ENCODE measurements at places on chromosomes 7 and 10.

DNA sequence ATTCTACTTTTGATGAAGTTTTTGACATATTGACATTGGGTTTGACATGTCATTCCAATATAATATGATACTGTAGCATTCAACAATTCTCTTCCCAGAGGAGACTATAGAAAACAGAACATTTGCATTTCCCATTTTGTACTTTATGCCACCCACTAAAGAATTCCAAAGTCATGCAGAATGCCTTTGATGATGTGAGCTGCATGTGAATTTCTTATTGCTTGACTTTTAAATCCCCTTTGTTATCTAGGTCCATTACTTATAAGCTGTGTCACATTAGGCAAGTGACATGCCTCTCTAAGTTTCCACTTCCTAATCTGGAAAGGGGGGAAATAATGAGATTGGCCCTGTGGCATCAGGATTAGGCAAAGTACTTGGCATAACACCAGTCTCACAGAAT, 436.7 kb downstream of the AUTS2 start:
- no peak for DNase-seq

GRCh38 chr7:91348711-91349110, 84.5 kb downstream of the FZD1 start:
- DNase-seq, result no peak

DNA sequence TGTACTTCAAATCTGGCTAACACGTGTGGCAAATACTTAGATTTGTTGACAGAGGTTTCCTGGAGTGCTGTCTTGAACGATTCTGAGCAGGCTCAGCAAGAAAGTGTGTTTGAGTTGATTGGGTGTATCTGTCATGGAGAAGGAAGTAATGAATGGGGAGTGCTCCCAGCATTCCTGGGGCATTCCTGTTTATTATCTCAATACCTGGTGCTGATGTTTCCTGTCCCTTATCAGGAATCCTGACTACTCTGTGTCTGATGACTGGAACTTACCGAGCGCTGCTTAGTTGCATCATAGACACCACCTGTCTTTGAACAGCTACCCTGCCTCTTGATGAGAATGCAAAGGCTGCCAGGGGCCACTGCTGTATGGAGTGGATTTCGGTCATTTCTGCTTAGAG, 41.0 kb upstream of the TMEM248 start:
- DNase-seq, result no peak

- DNase-seq, result no peak
Observed at GRCh38 chr10:1573981-1574380, 163.3 kb downstream of the ADARB2 start.

DNA sequence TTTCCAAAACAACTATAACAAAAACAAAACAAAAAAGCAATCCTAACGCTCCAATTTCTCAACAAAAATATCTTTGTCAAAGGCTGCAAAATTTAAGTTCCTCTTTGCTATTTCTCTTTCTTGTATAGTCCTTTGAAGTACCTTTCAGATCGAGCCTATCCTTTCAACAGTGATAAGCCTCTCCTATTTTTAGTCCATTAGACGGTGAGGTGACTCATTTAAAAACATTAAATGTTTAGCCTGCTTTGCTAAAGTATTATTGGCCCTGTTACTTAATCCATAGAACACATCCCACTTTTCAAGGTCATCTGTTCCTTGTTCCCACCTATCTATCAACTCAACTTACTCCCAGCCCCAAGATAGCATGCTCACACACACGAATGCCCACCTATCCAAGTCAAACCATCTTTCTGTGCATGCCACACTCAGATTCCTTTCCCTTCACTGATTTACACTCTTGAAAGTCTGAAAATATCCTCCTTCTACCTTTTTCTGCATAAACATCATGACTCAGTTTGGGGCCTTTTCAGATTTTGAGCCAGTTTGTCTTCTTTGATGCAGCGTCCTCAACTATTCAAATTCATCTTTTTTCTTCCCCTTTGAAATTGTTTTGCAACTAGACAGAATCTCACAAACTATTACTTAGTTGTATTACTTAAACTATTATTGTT, 224.9 kb upstream of the TMEM229A start:
- no peak for DNase-seq

DNA sequence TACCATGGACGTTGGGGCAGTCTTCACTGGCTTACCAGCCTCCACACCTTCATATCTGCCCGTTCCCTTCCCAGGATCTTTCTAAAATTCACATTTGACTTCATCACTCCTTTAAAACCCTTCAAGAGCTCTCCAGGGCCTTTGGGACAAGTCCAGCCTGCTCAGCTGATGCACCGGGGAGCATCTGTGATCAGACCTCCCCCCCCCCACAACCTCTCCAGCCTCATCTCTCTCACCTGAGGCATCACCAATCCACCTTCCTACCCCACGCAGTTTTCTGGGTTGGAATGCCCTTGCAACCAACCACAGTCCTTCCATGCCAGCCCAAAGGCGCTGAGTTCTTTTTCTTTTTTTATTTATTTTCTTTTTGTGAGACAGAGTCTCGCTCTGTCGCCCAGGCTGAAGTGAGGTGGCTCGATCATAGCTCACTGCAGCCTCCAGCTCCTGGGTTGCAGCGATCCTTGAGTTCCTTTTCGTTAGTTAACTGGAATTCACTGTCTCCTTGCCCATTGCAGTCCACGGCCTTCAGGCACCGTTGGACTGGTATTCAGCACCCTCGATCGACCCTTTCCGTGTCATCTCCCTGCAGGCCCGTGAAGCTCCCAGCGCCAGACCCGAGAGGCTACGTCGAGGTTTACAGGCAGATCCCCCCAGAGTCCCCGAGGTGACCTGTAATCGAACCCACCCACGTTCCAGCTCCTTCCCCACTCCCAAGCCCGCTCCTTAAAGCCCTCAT, 654 bp downstream of the ALKBH4 start:
- DNase-seq, result no peak

DNA sequence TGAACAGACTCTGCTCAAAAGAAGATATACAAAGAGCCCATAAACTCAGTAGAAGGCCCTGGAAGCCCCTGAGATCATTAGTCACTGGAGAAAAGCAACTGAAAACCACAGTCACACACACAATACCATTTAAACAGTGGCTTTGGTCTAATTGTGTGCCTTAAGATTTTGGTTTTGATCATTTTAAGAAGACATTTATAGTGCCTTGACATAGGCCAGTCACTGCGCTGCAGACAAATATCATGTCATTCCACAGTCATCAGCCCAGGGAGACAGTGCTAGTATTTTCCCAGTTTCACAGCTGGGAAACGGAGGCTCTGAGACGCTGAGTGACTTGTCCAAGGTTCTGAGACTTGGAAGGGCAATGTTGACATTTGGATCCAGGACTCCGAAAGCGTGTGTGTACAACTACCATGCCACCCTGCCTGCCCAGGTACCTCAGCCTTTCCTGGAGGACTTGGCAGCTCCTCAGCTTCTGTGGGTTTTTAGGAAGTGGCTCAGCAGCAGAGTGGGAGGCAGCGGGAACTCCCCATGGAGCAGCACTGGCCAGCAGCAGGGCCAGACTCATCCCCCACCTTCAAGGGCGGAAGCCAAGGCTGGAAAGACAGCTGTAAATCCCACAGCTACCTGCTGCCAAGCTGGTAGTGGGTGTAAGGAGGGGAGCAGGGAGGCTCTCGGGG, 173.9 kb downstream of the WDR11 start:
- no peak for DNase-seq

- no peak for DNase-seq
Observed at GRCh38 chr7:123552641-123553040, 5.0 kb downstream of the NDUFA5 start.

DNA sequence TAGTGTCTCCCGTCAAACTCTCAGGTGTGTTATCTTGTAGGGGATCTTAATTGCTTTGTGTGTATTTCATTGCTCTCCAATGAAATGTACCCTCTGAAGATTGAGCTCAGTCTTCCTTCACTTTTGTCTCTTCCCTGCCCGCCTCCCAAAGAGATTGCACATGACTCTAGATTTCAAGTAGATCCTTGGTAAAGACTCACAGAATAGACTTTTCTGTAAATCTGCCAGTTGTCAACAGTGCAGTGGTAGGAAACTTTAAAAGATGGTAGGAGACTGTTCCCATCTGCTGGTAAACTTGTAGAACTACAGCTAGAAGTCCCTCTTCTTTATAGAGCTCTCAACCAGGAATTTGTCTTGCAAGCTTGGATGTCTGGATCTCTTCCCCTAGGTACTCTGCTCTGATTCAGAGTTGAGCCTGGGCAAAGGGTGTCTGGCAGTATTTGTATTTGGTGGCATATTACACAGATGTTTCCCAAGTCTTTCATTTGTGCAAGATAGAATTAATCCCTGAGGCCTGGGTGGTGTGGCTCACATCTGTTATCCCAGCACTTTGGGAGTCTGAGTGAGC, 9.6 kb downstream of the CCL26 start:
- no peak for DNase-seq

GRCh38 chr7:83738291-83738835, 89.4 kb upstream of the SEMA3E start:
- no peak for DNase-seq

DNA sequence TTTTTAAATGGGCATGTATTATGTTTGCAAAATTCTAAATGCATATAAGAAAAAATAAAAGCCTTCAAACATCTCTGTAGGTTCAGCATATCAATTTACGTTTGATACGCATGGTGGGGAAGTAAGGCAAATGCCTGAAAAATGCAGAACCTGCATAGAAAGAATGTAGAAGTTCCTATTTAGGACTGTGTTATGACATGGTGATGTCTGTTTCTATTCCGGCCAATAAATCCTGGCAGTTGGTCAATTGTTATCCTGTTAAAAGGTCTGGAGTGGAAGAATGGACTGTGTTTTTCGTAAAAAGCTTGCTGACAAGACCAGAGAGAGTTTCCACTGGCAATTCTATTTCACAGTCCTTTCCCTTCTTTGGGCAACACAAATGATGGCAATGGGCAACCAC, 49.6 kb upstream of the CAV2 start:
- no peak for DNase-seq

DNA sequence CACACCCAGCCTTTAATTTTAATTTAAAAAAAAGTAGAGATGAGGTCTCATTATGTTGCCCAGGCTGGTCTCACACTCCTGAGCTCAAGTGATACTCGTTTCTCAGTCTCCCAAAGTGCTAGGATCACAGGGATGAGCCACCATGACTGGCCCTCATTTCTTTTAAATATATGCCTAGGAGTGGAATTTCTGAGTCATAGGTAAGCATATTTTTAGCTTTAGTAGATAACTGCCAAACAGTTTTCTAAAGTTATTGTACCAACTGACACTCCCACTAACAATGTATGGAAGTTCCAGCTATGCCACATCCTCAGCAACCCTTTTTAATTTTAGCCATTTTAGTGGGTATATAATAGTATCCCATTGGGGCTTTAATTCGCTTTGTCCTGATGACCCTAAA, 13.8 kb upstream of the PPIF start:
- peak; percentile 77 for DNase-seq

DNA sequence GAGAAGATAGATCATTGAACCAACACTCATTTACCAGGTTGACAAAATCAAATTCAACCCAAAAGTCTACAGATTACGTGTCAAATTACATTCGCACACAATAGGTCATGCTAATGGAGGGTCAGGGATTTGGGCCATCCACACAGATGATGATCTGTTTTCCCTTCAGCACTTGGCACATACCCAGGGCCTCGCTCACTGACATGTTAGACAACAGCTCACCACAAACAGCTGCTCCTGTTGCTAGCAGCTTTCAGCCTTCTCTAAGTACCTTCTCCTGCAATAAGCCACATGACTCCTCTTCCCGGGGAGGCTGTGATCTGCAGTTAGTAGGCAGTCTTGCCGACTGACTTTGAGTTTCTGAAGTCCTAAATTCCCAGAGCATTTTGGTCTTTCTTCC, 18.4 kb downstream of the NKX2-3 start:
- no peak for DNase-seq

- DNase-seq, result no peak
Observed at GRCh38 chr10:103123282-103124024, 69.6 kb downstream of the NT5C2 start.

- DNase-seq, result peak; percentile 68
Observed at GRCh38 chr10:13614530-13615332, 28.0 kb downstream of the PRPF18 start.

- no peak for DNase-seq
Observed at GRCh38 chr7:50618281-50618680, 53.1 kb upstream of the DDC start.

DNA sequence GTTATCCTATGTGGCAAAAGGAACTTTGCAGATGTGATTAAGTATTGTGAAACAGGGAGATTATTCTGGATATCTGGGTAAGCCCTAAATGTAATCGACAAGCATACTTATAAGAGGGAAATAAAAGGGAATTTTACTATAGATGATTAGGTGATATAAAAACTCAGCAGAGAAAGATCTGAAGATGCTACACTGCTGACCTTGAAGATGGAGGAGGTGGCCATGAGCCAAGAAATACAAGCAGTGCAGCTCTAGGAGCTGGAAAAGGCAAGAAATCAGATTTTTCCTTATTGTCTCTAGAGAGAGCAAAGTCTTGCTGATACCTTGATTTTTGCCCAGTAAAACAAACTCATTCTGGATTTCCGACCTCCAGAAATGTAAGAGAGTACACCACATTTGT, 67.7 kb downstream of the BRAF start:
- no peak for DNase-seq

DNA sequence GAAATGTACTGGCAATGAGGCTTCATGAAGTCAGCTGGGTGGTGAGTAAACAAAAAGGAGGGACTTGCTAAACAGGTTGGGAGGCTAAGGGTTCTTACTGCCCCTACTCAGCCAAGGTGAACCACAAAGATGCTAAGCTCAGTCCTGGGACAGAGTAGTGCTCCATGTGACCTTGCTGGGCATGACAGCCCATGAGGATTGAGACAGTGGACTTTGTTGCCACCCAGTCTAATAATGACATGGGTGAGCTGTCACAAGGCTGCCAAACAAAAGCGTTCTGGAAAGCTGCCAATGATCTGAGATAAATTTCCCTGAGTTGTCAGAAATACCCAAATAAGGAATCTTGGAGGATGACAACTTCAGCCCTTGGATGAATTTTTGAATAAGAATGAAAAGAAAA, 75.2 kb downstream of the CLEC2L start:
- DNase-seq, result no peak

DNA sequence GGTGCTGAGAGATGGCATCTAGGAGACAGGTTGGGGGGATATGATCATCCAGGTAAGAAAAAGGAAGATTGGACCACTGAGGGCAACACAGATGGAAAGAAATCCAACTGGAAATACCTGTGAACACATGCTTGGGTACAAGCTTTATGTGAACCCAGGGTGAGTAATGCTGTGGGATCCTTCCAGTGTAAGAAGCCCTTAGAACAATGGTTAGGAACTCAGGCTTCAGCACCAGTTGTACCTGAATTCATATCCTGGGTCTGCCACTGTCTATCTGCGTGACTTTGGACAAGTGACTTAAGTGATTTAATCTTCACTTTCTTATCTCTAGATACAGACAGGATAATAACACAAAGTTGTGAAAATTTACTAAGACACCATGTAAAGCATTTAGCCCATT, 131.0 kb downstream of the ST7 start:
- DNase-seq, result no peak

GRCh38 chr7:138907201-138907847, 73.9 kb downstream of the KIAA1549 start:
- DNase-seq, result no peak

Measured in SJSA1 (cell line).